Dorsolateral prefrontal cortex (tissue), 122 donors: ENCODE measurements at places on chromosomes 2 and 18.

- DNase-seq: no peak
These were observed 284.6 kb downstream of the CNTNAP5 start for GRCh38 chr2:124309563-124310138.

DNA sequence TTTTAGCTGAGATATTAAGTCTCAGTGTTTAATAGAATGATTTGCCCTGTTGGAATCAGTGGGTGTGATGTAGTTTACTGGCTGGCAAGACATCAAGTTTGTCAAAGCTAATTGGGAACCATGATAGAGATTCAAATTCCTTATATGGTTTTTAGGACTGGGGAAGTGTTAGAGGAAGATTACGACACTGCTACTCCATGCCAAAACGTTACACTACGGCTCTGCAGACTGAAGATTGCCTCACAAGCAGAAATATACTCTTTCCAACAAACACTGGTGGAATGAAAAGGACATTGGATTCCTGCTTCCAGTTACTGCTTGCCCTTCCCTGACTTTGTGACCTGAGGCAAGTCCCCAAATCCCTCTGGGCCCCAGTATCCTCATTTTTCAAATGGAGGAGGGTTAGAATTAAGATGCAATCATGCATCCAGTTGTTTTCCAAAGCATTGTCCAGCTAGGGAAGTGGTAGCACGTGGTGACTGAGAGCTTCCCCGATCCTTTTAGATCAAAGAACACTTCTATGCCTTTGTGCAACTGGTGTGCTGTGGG, 147.6 kb downstream of the CDC42EP3 start:
- no peak for DNase-seq

DNA sequence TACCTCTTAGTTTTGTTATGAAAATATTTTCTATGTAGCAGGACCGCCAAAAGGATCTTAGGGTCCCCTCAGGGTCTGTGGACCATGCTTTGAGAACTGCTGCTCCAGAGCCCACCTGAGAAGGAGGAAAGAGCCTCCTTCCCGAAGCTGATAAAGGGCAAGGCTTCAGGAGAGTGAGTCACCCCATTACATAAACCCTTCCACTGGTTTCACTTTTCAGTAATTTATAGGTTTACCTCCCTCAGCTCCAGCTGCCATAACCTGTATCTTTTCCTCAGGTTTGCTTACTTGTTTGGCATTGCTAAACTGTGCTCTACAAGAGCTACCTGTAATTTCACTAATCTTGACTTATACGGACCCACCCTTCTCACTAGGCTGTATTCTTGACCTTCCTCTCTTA, 6.6 kb downstream of the TTLL4 start:
- DNase-seq: no peak

DNA sequence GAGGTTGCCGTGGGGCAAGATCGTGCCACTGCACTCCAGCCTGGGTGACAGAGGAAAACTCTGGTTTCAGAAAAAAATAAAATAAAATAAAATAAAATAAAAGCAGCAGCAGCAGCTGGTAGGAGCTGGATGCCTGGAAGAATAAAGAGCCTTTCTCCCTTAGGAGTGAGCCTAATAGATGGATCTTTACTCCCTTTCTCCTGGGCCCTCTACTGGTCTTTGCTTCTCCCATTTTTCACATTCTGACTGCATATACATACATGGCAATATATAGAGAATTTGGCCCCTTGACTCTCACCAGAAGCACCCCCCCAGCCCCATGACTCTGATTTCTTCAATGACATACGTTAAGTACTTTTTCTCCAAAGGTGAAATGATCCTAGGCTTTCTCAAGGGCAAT, 9.8 kb upstream of the MALT1 start:
- DNase-seq: no peak
